Subcutaneous preadipocyte (primary cell): ENCODE measurements at places on chromosomes 7 and 10. TPM values are rescaled to one million over a fixed set of nuclear protein-coding genes. Genes with fewer than 3 reads are reported as not detected.

ELMO1 gene
- total RNA-seq: 1.4 and 1.8 TPM in 2 replicates

SH2B2 gene
- total RNA-seq: 2.0 and 2.9 TPM in 2 replicates

CCL24 gene
- not detected in 2 replicates for total RNA-seq

ANKRD2 gene
- total RNA-seq: 1.8 and 2.9 TPM in 2 replicates

CPA1 gene
- not detected in 2 replicates for total RNA-seq

CTTNBP2 gene
- total RNA-seq: 1.1 and 2.3 TPM in 2 replicates

DRGX gene
- total RNA-seq: not detected in 2 replicates

GIMAP4 gene
- total RNA-seq: under 0.01 TPM in 1 of 2 replicates, not detected in the other

PTPRE gene
- 1.2 and 2.9 TPM in 2 replicates for total RNA-seq

KCND2 gene
- 5.1 and 14.0 TPM in 2 replicates for total RNA-seq

DNAJB12 gene
- 25.0 and 33.8 TPM in 2 replicates for total RNA-seq

MYL10 gene
- not detected in 2 replicates for total RNA-seq

LIPK gene
- not detected in 2 replicates for total RNA-seq

ITPRID1 gene
- not detected in 2 replicates for total RNA-seq

METTL27 gene
- total RNA-seq: 5.5 and 8.0 TPM in 2 replicates

CYP3A7 gene
- not detected in 2 replicates for total RNA-seq

TMEM139 gene
- not detected in 2 replicates for total RNA-seq

C7orf33 gene
- not detected in 2 replicates for total RNA-seq

AGMO gene
- total RNA-seq: 1.4 and 1.8 TPM in 2 replicates

ANKIB1 gene
- 37.5 and 47.9 TPM in 2 replicates for total RNA-seq

GPR146 gene
- total RNA-seq: 0.78 and 2.6 TPM in 2 replicates

SAMD9L gene
- 6.1 and 7.0 TPM in 2 replicates for total RNA-seq

SLC29A4 gene
- total RNA-seq: 0.59 and 0.73 TPM in 2 replicates

TRIM74 gene
- not detected in 2 replicates for total RNA-seq

LRRD1 gene
- under 0.01 and 0.20 TPM in 2 replicates for total RNA-seq

ZNF425 gene
- total RNA-seq: 1.6 and 2.2 TPM in 2 replicates

UCMA gene
- total RNA-seq: not detected in 2 replicates

OR6V1 gene
- total RNA-seq: not detected in 2 replicates

PRR15 gene
- total RNA-seq: under 0.01 TPM in 1 of 2 replicates, not detected in the other

SMIM30 gene
- 51.6 and 59.5 TPM in 2 replicates for total RNA-seq

ANKRD30A gene
- not detected in 2 replicates for total RNA-seq

FAM237B gene
- under 0.01 and 0.20 TPM in 2 replicates for total RNA-seq

CFAP46 gene
- total RNA-seq: 0.37 and 0.39 TPM in 2 replicates

TEX47 gene
- total RNA-seq: not detected in 2 replicates

PTEN gene
- 140 and 146 TPM in 2 replicates for total RNA-seq

ZNF775 gene
- total RNA-seq: 3.7 and 4.9 TPM in 2 replicates

SMARCD3 gene
- 17.6 and 17.8 TPM in 2 replicates for total RNA-seq

CLEC5A gene
- not detected in 2 replicates for total RNA-seq

TACC2 gene
- 3.7 and 8.2 TPM in 2 replicates for total RNA-seq
